Stimulated activated CD4-positive, alpha-beta T cell treated with anti-CD3 and anti-CD28 coated beads, Interleukin-4, amount 100 ng/mL, for 1 hour (primary cell): ENCODE measurements at places on chromosomes 6 and 20.

- DNase-seq, result no peak
Measured at GRCh38 chr6:12679341-12679740, 37.2 kb upstream of the PHACTR1 start.

DNA sequence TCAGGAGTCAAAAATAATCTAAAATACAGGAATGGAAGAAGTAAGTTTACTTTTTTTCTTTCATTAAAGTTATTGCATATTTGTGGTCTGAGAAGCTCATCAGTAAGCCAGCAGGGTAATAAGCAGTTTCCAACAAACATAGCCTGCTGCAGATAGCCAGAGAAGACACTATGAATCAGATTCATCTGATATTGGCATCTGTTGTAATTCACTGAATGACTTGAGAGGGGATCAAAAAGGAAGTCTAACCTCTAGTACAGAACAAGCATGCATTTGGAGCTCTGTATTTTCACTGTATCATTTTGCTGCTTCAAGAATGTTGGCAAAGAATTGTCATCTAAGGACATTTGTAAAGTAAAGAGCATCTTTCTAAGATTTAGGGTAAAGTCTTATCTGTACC lies 53.8 kb upstream of the UFL1 start:
- no peak for DNase-seq

- DNase-seq, result no peak
Measured at GRCh38 chr6:108277295-108277694, 16.5 kb upstream of the SNX3 start.

DNA sequence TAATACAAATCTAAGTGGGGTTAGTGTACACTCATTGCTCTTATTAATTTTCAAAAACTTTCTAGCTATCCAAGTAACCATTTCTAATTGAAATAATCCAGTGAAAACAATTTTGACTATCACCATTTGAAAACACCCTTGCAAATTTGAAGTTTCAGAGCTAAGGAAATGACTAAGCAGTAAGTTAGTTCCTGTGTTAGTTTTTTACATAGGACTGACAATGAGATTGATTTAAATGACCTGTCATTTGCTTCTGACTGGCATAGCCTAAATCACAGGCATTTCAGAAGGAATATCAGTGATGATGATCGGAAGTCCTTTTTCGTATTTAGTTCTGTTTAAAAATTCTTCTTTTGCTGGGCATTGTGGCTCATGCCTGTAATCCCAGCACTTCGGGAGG lies 27.0 kb downstream of the STK4 start:
- no peak for DNase-seq

DNA sequence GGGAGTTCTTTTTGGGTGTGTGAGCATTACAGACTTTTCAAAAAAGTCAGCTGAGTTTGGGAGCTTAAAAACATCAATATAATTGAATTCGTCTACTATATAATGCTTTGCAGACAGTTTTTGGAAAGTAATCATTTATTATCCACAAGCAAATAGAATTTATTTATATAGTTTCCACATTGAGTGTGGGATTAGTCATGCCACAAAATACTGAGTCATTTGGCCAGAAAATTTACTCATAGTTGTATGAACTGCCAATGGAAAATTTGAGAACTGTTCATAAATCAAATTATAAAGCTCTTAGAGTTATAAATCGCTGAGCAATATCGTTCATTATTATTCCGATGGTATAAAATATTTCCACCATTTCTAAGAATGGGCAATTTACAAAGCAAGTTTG lies 5.0 kb downstream of the BEND6 start:
- DNase-seq, result no peak

GRCh38 chr6:166477647-166478365 lies 95.1 kb upstream of the MPC1 start:
- no peak for DNase-seq

DNA sequence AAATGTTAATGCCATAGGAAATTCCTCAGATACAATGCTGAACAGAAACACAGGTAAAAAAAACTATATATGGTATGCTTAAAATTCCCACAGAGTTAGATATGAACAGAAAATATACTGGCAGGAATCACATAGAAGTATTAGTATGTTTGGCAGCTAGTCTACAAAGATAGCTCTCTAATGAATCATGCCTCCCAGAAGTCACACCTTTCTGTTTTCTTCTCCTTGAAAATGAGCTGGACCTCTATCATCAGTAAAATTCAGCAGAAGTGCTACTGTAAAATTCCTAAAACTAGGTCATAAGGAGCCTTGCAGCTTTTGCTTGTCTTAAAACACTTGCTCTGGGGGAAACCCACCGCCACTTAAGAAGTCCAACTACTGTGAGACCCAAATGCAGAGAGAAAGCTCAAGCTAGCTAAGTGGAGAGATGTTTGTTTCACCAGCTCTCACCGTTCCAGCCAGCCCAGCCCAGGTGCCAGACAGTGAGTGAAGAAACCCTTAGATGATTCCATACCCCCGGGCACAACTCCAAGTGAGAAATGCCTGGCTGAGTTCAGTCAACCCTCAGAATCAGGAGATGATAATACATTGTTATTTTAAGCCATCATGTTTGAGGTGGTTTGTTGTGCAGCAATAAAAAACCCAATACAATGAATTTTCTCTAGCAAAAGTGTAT lies 43.0 kb downstream of the TSPYL4 start:
- DNase-seq, result no peak

- no peak for DNase-seq
Measured at GRCh38 chr6:108080010-108080780, 5.7 kb upstream of the OSTM1 start.

- no peak for DNase-seq
Measured at GRCh38 chr6:129635396-129636130, 74.4 kb downstream of the ARHGAP18 start.

DNA sequence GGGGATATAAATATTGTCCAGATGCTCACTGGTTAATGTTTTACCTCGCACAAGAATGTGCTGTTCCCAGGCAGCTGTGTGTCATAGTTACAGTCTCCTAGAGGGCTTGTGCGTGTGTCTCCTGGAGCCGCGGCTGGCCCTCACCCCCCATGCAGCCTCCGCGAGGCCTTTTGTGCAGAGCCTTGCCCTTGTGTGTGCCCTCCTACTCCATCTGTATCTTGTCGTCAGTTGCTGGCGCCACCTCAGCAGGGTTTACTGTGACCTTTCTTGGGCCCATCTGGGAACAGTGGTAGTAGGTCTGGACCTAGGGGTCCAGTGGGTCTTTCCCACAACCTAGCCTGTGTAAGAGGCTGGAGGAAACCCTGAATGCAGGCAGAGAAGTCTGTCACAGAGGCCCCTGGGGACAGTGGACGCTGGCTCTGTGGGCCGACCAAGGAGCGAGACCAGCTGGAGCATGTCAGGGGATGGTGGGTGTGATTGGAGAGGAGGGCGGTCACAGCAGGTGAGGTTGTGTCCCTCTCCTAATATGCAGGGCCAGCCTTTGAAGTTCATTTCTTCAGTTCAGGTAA lies 35.2 kb downstream of the PPP1R14C start:
- DNase-seq, result no peak
